ENCODE measurements at places on chromosomes 6 and 20.

DNA sequence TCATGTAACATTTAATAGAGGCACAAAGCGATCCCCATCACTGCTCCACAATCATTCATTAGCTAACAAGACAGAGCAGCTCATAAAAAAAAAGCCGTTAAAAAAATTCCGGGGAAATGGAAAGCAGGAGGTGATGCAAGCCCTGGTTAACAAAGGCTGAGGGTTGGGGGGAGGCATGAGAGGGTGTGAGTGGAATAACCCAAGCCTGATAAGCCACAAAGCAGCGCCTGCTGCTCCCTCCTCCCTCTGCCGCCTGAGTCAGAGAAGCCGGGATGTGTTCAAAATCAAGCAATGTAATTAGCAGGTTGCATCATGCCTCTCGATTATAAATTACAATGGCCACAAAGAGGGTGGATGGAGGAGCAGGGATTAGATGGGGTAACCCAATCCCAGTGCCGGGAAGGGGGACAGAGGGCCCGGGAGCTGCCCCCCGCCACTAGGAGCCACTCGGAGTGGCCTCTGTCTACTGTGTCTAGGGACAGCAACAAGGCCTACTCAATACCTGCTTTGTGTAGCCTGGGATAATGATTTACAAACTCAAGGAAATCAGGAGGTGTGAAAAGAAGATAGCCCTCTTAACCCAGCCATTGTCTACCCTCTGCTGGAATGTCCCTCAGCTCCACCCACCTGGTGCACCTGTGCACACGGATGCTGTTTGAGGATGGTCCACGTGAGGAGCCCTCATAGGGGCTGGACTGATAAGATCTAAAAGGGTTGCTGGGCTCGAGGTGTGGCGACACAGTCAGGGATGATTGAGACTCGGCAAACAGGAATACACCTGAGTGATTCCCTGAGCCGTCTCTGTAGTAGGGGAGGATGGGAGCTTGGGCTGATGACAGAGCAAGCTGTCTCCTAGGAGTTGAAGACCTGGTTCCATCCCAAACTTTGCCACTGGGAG lies 156.9 kb downstream of the VEGFA start:
- no peak for DNase-seq

GRCh38 chr6:24330137-24330732 lies 27.6 kb downstream of the DCDC2 start:
- no peak for DNase-seq

GRCh38 chr20:444862-445426 lies 17.4 kb downstream of the TBC1D20 start:
- DNase-seq: no peak

DNA sequence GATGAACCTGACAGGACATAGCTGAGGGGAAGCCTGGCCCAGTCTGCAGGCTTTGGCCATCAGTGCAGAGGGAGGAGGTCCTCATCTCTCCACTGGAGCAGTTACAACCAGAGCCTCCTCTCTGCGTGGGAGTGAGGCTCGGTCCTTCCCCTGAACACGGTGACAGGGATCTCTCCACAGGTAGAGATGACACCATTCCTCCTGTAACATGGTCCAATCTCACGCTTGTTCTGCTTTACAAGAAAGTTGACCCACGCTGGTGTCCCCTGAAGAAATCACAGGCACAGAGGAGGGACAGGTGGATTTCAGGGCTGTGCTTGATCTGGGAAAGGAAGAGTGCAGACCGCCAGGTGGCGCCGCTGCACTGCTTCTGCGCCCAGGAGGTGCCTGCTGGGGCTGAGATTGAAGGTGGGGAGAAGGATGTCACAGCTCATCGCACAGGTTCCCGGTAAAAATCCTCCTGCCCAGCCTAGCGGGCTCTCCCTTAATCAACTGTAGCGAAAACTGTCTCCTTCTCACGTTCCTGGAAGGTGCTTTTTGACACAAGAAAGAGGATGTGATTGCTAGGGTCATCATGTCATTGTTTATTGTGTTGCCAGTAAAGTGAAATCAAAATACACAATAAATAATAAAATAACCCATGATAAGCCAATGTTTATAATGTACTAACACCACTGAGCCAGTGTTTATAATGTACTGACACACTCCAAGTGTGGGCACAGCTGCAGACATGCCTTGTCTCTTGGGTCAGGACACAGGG lies 20.4 kb downstream of the HLA-G start:
- DNase-seq: peak; percentile 69

DNA sequence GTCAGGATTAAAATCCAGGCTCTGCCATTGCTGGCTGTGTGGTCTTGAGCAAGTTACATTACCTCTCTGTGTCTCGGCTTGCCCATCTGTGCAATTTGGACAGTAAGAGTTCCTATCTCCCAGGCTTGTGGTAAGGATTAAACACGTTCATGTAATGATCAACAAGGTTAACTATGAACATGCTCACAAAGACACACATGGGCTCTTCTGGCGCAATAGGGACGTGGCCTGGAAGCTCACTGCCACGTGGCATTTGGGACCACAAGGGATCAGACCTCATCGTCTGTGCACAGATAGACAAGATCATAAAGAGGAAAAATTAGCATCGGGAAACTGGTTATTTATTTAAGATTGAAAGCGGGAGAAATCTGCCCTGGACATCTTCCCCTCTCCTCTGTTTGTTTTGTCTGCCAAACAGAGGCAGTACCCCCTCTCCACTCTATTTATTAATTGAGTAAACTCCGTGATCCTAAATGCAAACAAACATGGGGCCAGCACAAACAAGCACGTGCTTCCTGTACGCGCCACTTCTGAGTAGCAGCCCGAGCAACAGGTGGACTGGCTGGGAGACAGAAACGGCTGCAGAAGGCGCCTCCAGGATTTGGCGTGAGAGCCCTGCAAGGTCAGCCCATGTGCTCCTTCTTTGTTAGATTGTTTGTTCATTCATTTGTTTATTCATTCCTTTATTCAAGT lies 95.0 kb downstream of the CDH26 start:
- peak; percentile 63 for DNase-seq

GRCh38 chr6:7587631-7588100 lies 2.3 kb upstream of the SNRNP48 start:
- no peak for DNase-seq

DNA sequence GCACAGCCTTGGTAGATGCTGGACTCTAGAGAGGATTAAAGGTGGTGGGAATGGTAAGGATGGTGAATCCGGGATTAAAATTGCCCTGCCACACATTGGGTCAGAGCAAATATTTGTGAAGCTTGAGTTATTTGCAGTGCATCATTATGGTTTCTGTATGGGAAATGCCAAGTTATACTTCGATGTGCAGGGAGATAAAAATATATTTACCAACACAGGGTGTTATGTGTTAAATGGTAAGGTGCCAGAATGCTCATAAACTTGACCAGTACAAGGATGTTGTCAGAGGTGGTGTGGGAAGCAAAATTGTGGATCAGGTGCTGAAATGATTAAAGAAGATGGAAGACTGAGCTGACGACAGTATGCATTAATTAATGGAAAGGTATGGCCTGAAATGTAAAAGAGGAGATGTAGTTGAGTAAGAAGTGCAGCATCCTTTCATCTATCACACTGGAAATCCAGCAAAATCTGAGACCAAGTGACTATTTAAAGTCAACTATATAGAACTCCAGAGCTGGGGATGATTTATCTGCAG lies 262.3 kb downstream of the ADGB start:
- no peak for DNase-seq
